ENCODE measurements at places on chromosomes 5 and 9.

- no peak for DNase-seq
Measured at GRCh38 chr9:6096821-6097220, 81.4 kb upstream of the RANBP6 start.

DNA sequence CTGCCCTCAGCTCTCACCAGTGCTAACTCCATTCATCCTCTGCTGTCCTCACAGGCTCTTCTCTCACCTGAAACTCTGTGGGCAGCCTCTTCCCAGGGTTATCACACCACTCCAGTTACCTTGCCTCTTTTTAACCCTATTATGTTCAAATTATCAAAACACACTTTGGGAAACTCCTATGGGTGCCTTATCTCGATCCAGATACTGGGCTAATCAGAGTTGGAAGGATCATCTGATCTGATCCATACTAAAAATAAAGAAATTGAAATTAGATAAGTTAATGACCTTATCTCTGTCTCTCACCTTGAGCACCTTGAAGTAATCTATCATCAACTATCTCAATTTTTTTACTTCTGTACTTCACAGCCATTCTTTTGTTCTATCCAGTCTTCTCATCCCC, 300.5 kb upstream of the ISL1 start:
- no peak for DNase-seq

DNA sequence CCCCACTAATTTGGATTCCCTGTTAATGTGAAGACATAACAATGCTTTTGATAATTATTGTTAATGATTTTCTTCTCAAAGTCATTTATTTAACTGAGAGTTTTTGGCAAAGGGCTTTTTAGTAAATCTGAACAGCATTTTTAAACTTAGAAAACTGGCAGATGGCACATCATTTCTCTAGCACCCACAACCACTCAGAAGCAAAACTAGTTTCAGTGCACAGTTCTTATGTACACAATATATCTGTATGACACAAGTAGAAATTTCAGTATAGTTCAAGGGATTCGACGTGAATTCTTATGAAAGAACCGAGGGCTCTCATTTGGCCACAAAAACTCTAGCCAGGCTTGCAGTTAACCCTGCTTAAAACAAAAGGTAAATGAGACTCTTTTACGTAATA, 231.4 kb upstream of the CDH9 start:
- no peak for DNase-seq

DNA sequence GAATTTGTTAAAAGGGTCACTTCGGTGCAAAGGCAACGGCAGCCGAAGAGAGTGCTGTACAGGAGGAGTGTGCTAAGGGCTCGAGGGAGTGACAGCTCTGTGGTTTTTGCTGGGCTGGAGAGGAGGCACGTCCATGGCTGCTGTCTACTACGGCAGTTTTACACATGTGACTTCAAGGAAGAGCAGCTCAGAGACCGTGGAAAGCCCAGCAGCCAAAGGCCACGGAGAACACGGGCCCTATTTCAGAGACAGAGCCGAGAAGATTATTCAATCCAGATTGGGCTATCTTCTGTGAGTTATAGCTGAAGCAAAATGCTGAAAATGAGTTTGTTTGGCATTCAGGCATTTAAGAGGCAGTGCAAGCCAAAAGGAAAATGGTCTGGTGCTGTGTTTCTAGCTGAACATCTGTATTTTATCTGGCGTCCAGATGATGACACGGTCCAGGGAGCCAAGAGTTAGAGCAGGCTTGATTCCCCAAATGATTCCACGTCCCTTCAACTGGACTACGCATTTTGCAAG, 96.4 kb downstream of the RFK start:
- no peak for DNase-seq

DNA sequence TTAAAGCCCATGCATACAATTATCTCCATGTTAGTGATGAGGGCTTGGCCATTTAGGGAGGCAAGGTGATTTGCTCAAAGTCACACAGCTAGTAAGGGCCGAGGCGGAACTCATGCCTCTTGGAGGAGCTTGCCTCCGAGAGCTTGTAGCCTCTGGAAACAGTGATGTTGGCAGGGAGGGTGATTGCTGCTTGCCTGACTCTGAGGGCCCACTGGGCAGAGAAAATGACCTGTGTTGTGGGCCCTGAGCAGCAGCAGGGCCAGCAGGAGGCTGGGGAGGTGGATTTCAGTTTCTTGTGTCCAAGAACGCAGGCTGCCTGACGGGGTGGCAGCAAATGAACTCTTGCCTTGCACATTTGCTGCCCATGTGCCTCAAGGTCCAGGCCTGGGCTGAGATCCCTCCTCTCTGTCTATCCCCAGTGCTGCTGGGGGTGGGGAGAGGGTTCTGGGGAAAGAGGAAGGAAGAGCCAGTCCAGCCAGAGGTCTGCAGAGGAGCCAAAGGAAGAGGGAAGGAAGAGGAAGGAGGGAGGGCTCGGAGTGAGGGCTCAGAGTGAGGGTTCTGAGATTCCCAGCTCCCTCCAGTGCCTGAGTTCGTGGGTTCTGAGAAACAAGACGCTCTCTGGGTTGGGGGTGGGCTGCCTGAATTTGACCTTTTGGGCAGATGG, 16.2 kb upstream of the PTGS1 start:
- no peak for DNase-seq

GRCh38 chr5:66628561-66628960, 32.4 kb downstream of the MAST4 start:
- no peak for DNase-seq

DNA sequence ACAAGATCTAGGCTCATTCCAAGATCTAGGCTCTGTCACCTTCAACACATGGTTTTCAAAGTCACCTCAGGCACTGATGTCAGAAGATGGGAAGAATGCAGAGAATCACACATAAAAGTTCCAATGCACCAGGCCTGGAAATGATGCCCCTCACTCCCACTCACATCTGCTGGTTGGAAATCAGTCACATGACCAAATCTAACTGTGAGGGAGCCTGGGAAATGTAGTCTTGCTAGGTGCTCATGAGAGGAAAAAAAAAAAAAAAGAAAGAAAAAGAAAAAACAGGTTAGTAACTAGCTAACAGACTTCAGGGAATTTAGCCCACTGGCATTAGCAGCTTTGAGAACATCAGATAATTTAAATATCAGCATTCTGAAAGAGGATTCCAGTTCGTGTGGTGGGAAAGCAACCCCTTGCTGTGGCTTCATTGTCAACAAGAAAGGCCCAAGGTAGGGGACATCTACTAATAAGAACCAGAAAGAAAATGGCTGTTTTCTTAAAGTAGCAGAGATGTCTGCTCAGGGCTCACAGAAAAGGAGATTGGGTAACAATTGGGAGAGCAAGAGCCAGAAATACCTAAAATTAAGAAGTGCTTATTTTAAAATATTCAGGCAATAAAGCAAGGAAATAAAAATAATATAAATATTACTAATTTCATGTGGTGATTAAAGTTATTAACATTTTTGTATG, 614.3 kb downstream of the ACTL7B start:
- DNase-seq = no peak

DNA sequence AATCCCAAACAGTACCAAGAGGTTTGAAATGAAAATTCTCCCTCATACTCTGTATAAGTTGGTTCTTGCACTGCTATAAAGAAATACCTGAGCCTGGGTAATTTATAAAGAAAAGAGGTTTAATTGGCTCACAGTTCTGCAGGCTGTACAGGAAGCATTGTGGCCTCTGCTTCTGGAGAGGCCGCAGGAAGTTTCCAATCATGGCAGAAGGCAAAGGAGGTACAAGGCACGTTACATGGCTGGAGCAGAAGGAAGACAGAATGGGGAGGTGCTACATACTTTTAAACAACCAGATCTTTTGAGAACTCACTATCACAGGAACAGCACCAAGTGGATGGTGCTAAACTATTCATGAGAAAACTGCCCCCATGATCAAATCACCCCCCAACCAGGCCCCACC, 25.6 kb upstream of the ERBIN start:
- no peak for DNase-seq

DNA sequence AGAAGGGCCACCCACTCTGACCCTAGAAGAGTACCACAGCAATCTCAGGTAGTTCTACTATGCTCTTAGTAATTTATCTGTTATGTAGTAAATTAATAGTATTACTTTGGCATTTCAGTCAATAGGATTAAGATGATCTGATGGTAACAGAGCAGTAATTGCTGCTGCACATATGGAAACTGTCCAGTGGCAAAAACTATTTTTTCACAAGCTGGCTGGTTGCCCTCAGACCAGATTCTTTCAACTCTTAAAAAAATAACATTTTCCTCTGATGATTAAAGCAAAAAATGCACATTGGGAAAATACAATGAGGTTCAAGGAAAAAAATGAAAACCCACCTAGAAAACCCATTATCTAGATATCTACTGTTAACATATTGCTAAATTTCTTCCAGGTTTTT, 19.7 kb downstream of the GLRA1 start:
- DNase-seq = no peak

- no peak for DNase-seq
Measured at GRCh38 chr9:80948066-80948465, 741.3 kb downstream of the TLE1 start.

- DNase-seq = no peak
Measured at GRCh38 chr9:551986-552929, 289.2 kb upstream of the DMRT1 start.

GRCh38 chr9:92780206-92780605, 15.6 kb upstream of the BICD2 start:
- DNase-seq = no peak

- peak; percentile 1 for DNase-seq
Measured at GRCh38 chr9:8287501-8287900, 487.9 kb upstream of the DMAC1 start.

- DNase-seq = peak; percentile 93
Measured at GRCh38 chr5:15008476-15008875, 136.9 kb upstream of the ANKH start.

- DNase-seq = no peak
Measured at GRCh38 chr5:148697180-148697808, 43.0 kb upstream of the HTR4 start.

DNA sequence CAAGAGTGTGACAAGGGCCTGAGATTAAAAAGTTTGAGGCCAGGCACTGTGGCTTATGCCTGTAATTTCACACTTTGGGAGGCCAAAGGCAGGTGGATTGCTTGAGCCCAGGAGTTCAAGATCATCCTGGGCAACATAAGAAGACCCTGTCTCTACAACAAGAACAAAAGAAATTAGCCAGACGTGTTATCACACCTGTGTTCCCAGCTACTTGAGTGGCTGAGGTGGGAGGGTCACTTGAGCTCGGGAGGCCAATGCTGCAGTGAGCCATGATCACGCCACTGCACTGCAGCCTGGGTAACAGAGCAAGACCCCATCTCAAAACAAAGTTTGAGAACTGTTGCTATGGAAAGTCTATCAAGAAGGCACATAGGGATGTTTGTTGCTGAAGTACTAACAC, 25.0 kb downstream of the EXOSC2 start:
- DNase-seq = no peak

- no peak for DNase-seq
Measured at GRCh38 chr9:137873408-137873807, 4.2 kb upstream of the CACNA1B start.

DNA sequence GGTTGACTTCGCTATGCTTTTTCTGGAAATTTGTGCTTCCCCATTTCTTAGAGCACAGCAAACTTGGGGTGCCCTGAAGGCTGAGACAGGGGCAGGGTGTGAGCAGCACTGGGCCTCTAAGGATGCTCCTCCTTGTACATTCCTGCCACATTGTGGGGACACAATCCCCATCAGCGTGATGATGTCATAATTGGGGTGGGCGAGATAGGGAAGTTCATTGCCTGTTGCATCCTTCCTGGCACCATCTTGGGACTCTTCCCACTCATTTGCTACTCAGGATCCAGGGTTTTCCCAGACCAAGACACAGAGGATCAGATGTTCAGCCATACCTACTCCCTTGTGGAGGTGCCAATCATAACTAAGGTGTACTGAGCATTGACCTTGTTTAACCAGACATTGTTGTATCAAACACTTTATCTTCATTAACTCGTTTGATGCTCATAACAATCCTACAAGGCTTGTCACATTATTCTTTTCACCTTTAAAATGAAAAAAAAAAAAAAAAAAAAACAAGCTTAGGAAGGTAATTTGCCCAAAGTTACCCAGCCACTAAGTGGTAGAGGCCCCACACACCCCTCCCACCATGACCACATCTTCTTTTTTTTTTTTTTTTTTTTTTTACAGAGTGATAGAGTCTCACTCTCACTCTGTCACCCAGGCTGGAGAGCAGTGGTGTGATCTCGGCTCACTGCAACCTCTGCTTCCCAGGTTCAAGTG, 87.6 kb downstream of the UGCG start:
- no peak for DNase-seq

- no peak for DNase-seq
Measured at GRCh38 chr5:157049605-157050004, 9.3 kb downstream of the HAVCR1 start.

DNA sequence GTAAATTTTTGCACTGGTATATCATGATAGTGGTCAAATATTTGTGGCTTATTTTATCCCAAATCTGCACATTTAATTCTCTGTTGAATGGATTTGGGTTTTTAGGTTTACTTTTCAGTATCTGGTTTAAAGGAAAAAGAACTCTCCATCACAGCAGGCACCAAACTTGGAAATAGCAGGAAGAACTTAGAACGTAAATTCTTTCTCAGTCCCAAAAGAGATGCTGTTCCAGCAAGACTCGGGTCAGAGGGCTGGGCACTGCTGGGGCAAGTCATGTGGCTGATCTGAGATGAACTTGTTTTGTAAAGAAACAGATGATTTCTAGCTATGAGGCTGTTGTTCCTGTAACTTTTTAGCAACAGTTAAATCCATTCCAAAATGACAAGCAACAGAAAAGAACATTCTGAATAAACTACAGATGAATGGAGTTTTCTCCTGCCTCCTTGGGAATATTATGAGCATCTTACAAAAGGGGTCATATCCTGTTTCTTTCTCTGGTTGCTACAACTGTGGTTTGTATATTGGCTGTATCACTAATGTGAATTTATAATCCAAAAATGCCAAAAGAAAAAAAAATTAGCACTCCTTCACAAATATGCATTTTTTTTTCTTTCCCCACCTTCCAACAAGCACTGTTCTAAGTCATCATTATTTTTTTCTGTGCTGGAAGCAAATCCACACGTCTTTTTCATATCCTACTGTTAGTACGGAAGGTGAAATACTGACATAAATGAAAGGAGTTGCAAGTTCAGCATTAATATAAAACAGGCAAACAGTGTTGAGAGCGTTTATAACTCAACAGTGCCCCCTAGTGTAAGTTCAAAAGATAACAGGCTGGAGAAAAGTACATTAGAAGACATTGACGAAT, 31.1 kb downstream of the OR2K2 start:
- DNase-seq = peak; percentile 69

DNA sequence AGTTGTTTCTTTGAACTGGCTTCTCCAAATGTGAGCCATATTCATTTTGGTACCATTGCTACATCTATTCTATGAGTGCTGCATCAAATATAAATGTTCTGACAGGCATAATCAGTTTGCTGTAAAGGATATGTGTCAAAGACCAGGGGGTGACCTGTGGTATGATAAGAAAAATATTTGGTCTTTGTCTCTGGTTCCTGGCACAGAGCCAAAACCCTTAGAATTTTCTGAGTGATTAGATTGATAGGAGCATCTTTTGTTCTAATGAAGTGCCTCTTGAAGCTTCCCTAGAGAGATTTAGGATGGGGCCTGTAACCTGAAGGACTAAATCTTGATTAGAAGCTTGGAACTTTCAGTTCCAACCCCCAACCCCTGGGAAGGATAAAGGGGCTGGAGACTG, 256.3 kb downstream of the NNT start:
- no peak for DNase-seq

- DNase-seq = no peak
Measured at GRCh38 chr9:136925414-136926153, 19.0 kb downstream of the FBXW5 start.
